ENCODE measurements at places on chromosomes 13 and 19.

GRCh38 chr19:29247051-29247450 is 34.1 kb upstream of the UQCRFS1 start:
- no peak for DNase-seq

DNA sequence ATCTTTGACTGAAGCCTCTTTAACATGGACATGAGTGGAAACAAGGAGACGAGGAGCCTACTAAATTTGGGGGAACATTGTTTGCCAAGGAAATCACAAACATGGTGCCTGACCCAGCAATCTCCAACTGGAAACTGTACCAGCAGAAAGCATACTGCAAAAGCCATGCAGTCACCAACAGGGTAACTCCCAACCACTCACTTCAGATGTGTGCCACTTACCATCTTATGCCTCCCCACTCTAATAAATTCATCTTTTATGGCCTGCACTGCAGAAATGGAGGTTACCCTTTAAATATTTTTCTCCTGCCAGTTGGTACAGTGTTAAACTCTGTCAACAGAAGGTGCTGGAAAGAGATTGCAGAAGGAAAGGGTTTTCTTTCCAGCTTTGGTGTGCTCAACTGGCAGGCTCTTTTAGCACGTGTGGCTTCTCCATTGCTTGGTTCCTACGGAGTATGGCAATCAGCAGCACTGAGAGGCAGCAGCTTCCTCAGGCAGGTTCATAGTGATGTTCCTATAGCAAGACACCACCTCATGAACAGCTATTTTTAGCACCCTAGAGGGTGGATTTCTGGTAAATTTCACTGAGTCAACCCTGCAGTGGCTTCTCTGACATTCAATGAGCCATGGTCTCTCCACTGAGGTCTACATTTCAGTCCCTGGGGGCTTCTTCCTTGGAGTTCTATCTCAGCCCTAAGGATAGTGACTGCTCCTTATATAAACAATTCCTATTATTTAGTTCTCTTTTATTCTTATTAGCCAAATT is 21.4 kb downstream of the MIR17HG start:
- no peak for DNase-seq

- no peak for DNase-seq
Measured at GRCh38 chr13:60162096-60162495, 1.6 kb downstream of the DIAPH3 start.

- DNase-seq = no peak
Measured at GRCh38 chr19:56271151-56271550, 1.4 kb upstream of the EDDM13 start.

- no peak for DNase-seq
Measured at GRCh38 chr13:53341144-53341510, 312.5 kb downstream of the OLFM4 start.

- DNase-seq = no peak
Measured at GRCh38 chr13:60755380-60756163, 358.6 kb downstream of the TDRD3 start.

DNA sequence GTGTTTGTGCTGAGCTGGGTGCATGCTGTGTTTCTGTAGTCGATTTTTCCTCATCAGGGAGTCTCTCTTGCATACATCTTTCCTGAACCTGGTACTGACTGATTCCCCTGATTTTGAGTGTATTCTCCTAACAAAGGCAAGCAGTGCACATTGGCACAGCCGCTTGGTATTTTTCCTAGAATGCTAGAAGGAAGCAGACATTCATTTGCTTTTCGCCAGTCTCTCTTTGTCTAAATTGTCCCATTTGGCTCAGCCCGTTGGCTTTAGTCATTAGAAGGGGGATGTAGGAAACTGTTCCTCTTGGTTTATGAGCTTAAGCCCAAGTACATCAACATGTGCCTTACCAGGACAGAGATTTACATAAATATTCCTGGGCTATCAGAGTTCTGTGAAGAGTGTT is 266.1 kb upstream of the TMTC4 start:
- no peak for DNase-seq

DNA sequence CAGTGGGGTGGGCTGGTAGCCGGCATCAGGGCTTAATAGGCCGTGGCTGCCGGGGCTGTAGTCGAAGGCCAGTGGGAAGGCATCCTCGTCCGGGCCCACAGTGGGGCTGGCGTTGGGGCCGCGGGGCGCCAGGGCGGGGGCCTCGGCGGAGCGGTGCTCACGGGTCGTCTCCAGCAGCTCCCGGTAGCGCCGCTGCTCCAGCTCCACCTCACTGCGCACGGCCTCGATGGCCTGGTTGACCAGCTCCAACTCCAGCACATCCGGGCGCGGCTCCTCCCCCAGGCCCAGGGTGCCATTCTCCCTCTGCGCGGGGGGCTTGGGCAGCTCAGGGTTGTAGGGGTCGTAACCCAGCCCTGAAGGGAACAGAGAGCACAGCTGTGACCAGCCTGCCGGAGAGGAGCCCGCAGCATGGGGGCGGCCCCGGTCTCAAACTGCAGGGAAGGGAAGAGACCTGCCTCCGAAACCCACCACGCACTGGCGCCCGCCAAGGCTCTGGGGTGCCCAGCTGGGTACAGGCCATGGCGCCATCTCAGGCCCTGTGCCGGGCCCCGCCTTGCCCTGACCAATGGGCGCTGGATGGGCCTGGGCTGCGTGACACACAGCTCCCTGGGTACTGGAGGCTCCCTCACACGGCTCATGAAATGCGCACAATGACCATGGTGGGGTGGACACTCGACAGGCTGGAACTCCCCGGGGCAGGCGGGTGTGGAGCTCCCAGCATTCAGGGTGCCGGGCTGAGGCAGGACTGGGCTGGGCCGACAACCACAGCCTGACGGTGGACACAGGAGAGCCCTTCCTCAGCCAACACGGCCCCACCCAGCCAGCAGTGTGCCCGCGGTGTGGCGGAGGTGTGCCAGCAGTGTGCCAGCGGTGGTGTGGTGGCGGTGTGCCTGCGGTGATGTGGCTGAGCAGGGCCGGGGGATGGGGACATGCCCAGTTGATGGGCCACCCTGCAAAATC is 16.5 kb upstream of the ATP8B3 start:
- DNase-seq = no peak
